ENCODE measurements at places on chromosomes 2 and 18.
A peak's percentile ranks its signal among the peaks of the same experiment; 100 is the strongest.

DNA sequence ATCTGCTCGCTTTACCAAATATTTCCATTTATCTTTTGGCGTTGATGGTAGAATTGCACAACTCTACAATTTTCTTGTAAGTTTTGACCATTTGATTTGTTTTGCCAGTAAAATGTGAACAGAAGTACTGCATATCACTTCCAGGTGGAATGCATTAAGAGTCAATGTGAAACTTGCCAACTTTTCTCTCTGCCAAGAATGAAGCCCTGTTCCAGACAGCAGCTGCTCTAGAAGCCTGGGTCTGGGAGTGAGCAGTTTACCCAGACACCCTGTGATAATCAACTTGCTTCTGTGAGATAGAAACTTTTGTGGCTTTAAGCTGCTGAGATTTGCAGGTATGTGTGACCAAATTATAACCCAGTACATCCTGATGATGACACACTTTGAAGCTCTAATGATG, 115.9 kb upstream of the SYT4 start:
- no peak for DNase-seq

- DNase-seq = no peak
Observed at GRCh38 chr2:4101936-4102335, 398.6 kb downstream of the DCDC2C start.

DNA sequence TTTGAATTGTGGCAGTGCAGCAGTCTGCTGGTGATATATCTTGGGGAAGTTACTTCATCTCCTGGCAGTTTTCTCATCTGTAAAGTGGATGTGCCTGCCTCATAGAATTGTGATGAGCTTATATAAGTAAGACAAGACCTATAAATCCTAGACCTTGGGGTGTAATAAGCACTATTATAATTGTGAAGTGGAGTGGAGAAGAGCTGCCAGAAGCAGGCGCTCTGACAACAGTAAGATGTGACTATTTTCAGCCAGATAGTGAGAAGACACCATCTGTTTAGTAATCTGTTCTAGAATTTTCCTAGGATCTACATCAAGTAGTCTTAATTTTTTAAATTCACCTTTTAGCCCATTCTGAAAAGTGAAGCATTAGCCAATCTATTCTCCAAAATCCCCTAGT, 85.6 kb upstream of the TSPYL6 start:
- no peak for DNase-seq

DNA sequence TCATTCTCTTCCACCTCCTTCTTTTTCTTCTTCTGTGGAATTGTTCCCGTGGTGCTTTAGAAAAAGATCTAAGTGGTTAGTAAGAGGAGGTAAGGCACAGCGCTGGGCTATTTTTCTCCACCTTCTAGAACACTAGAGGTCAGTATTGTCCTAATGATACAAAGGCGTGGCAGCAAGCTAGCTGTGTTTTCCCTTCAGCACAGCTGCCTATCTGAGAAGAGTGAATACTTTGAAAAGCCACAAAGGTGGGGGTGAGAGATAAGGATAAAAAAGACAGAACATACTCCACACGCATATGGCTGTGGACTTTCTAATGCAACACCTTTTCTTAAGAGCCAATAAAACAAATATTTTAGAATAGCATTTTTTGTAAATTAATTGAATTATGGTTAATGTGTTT, 2.1 kb downstream of the CNTNAP5 start:
- DNase-seq = peak; percentile 42

DNA sequence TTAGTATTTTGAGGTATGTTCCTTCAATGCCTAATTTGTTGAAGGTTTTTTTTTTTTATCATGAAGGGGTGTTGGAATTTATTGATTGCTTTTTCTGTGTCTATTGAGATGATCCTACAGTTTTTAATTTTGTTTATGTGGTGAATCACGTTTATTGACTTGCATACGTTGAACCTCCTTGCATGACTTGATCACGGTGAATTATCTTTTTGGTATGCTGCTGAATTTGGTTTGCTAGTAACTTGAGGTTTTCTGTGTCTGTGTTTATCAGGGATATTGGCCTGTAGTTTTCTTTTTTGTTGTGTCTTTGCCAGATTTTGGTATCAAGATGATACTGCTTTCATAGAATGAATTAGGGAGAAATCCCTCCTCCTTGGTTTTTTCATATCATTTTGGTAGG, 23.9 kb downstream of the CLIP4 start:
- no peak for DNase-seq

GRCh38 chr2:69631402-69631801, 12.1 kb downstream of the AAK1 start:
- no peak for DNase-seq

GRCh38 chr2:240832921-240833494, 13.0 kb upstream of the KIF1A start:
- DNase-seq = no peak

DNA sequence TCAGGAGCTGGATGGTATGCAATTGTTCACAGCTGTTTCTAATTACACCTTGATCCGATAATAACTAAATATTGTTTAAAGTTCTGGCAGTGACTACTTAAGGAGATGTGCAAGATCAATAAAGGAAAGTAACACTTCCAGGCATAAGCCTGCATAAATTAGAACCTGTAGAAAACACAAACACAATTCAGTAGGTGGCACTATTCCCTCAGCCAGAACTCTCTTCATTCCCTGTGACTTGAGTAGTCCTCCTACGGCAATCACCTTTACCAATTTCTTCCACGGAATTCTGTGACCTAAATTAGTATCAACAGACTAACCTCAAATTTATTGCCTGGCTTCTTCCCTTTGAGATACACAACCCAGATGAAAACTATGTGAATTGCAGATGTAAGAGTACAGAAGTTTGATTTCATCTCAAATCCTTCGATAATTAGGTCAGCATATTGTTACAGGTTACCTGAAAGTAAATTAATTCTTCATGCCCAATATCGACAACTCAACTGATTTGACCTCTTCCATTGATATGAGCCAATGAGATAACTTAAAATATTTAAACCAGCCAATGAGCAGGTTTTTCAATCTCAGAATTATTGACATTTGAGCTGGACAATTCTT, 137.8 kb downstream of the PID1 start:
- peak; percentile 78 for DNase-seq

- DNase-seq = peak; percentile 91
Observed at GRCh38 chr2:159030674-159031380, 62.4 kb downstream of the TANC1 start.

DNA sequence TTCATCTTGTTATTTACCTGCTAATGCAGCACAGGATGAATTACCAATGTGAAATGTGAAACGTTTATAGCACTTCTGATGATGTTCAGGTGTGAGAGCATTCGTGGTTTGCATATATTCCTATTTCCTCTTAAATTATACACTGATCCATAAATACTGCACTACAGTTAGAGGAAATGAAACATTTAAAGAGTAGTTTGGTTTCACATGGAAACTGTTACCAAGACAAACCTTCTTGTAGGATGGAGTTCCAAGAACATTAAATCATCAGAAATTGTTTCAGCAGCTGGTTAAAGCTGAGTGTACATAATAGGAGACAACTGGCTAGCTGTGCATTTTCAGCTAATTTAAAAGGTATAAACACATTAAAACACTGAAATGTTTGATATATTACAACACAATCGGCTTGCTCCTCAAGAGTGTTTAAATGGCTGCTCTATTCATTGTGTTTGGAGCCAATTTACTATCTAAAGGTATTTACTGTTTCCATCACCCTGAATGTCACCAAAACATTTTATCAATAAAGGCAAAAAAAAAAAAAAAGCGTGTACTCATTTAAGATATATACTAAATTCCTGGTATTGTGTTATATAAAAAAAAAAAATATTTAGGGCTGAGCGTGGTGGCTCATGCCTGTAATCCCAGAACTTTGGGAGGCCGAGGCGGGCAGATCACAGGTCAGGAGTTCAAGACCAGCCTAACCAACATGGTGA, 100.6 kb downstream of the DYM start:
- DNase-seq = no peak

DNA sequence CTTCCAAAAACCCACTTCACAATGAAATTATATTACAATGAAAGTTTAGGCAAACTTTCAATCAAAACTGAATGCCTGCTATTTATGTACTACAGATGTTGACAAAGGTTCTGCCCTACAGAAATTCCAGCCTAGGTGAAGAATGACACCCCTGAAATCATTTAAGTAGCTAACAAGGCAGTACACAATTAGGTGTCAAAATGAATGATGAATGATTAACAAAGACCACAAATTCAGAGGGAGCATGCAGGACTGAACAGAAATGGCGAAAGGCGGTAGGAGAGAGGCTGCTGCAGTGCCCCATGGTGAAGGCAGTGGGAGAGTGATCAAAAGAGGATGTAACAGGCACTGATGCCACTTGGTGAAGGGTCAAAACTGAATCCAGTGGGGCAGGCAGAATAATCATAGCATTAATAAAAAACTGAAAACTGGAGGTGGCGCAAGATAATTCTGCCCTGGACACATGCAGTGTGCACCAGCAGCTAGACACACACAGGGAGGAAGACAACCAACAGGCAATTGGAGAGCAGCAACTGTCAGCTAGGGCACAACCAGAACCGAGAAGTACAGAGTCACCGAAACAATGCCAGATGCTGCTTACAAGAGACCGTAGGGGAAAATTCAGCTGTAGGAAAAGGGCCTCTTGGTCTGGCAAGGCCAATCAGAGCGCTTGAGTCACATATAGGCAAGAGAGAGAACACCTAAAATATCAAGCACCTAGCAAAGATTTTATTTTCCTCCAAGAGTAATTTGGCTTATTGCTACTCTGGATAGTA, 4.5 kb downstream of the TMEM131 start:
- no peak for DNase-seq

GRCh38 chr2:208674919-208675318, 268.3 kb downstream of the PTH2R start:
- DNase-seq = no peak

GRCh38 chr2:189500456-189501160, 59.3 kb downstream of the WDR75 start:
- DNase-seq = no peak

Data from A172 (cell line).